ENCODE measurements at places on chromosomes 12 and 14.

GRCh38 chr14:97027256-97027999 lies 230.2 kb downstream of the VRK1 start:
- no peak for DNase-seq
- H3K36me3 ChIP-seq, result no peaks in the 10 kb centered on the region

DNA sequence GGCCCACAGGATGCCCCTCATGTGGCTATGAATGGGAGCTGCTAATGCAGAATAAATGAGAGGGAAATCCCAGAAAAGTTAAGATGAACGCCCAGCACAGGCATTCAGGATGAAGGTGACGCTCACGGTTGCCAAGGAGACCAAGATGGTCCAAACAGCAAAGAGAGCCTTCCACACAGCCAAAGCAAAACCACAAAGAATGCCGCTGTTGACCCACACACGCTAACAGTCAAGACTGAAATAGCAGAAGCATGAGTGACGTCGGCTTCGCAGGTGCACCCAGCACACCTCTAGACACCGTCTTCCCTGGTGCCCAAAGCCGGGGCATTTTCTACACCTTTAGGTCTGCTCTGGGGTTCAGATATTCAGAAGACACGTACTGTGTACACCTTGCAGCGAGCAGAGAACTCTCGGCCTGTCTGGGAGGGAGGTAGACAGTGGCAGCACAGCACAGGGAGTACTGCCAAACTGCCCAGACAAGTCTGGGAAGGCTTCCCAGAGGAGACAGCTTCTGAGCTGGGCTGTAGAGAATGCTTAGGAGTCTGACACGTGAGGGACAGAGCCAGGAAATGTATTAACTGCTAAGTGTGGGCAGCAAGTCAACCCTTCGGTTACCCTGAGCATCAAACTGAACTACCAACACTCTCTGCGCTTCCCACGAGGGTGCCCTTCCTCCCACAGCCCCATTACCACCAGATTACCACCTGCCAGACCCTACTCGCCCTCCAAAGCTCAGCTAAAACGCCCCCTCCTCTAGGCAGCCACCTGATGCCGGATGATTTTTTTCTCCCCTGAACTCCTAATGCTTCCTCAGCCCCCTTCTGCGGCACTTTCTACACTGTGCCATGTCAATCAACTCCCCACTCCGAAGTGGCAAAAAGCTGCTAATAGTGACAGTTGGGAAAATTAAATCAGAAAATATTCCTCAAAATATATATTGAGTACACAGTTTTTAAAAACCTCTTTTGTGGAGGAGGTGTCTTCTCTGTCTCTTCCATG lies 50.1 kb downstream of the CCDC88C start:
- H3K27me3 ChIP-seq, result no peaks in the 10 kb centered on the region
- DNase-seq, result no peak
- H3K4me1 ChIP-seq, result no peaks in the 10 kb centered on the region

DNA sequence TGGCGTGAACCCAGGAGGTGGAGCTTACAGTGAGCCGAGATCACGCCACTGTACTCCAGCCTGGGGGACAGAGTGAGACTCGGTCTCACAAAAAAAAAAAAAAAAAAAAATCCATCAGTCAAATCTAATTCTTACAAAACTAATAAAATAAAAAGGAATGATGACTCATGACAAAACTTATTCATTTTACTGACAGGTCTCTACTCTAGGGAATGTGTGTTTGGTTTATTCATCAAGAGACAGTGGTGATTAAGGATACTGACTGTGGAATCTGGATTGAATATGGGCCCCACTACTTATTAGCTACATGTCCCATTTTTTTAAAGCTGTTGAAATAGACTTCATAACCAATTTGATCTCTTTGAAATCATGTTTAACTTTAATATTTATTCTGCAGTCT lies 29.3 kb upstream of the GAS2L3 start:
- H3K4me1 ChIP-seq, result no peaks in the 10 kb centered on the region
- H3K4me3 ChIP-seq, result no peak overlapping the region
- no peaks in the 10 kb centered on the region for H3K27me3 ChIP-seq

- DNase-seq, result no peak
- no peaks in the 10 kb centered on the region for H3K4me1 ChIP-seq
- H3K36me3 ChIP-seq, result no peaks in the 10 kb centered on the region
- no peaks in the 10 kb centered on the region for H3K27me3 ChIP-seq
These were observed 97.2 kb downstream of the MGAT4C start for GRCh38 chr12:86158956-86159355.

- no peak overlapping the region for H3K4me3 ChIP-seq
- no peak overlapping the region for H3K27ac ChIP-seq
- no peak for DNase-seq
- H3K36me3 ChIP-seq, result no peaks in the 10 kb centered on the region
- no peaks in the 10 kb centered on the region for H3K27me3 ChIP-seq
These were observed 13.0 kb downstream of the PAPLN start for GRCh38 chr14:73250317-73250713.

DNA sequence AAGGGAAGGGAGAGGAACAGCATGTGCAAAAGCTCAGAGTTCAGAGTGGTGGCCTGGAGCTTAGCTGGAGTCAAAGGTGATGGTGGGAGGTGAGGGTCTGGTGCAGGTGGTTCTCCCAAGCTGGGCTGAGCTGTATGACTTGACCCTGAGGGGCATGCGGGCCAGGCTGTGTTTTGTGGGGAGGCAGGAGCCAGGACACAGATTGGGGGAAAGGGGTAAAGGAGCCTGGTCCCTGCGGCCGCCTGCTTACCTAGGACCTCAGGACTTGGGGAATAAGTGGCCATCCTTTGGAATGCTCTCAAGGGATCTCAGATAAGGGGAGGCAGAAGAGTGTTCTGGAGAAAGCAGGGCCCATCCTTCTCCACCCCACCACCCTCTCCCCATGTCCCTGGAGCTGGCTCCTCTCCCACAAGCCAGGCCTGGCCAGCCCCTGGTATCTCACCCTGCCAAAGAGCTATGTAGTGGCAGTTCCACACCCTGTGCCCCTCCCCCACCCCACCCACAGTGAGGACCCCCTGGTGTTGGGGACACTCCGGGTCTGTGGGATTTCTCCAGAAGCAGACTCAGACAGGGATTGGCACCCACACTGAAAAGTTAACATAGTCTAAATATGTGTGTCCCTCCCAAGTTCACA lies 19.9 kb upstream of the CEP170B start:
- H3K36me3 ChIP-seq, result no peaks in the 10 kb centered on the region
- peaks cover 7% of the 10 kb centered on the region for H3K4me1 ChIP-seq
- no peak overlapping the region for H3K4me3 ChIP-seq
- no peak for DNase-seq
- H3K27me3 ChIP-seq, result peaks cover 6% of the 10 kb centered on the region
- no peak overlapping the region for H3K27ac ChIP-seq

- no peaks in the 10 kb centered on the region for H3K36me3 ChIP-seq
- no peaks in the 10 kb centered on the region for H3K27me3 ChIP-seq
- no peaks in the 10 kb centered on the region for H3K4me1 ChIP-seq
- H3K4me3 ChIP-seq, result no peak overlapping the region
- no peak overlapping the region for H3K27ac ChIP-seq
These were observed 10.7 kb downstream of the MOAP1 start for GRCh38 chr14:93173943-93174395.

DNA sequence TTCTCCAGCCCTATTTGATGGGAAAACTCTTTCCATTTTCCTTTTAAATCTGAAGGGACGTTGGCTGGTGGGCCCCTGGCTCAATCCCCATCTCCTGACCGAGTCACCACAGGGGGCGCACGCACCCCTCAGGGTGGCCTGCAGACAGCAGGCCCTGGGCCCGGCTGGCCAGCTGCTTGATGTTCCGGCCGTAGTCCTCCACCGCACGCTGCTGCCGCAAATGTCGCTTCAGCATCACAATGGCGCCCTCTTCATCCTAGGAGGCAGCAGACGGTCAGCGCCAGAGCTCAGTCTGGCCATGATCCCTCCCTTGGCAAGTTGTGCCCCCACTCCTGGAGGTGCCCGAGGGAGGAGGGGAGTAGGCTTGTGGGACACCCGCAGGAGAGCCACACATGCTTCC lies 70.0 kb downstream of the PLEKHG3 start:
- H3K27ac ChIP-seq, result no peak overlapping the region
- DNase-seq, result no peak
- no peaks in the 10 kb centered on the region for H3K4me1 ChIP-seq
- no peaks in the 10 kb centered on the region for H3K27me3 ChIP-seq
- no peak overlapping the region for H3K4me3 ChIP-seq

GRCh38 chr12:53289891-53290290 lies 5.5 kb upstream of the PFDN5 start:
- no peaks in the 10 kb centered on the region for H3K27me3 ChIP-seq
- no peak overlapping the region for H3K27ac ChIP-seq
- peaks cover 3% of the 10 kb centered on the region for H3K4me1 ChIP-seq
- no peaks in the 10 kb centered on the region for H3K36me3 ChIP-seq

GRCh38 chr12:728781-729180 lies 23.6 kb upstream of the WNK1 start:
- H3K4me1 ChIP-seq, result peaks cover 6% of the 10 kb centered on the region
- H3K27me3 ChIP-seq, result no peaks in the 10 kb centered on the region
- H3K4me3 ChIP-seq, result no peak overlapping the region

- no peaks in the 10 kb centered on the region for H3K4me1 ChIP-seq
- DNase-seq, result no peak
- no peak overlapping the region for H3K27ac ChIP-seq
These were observed 717.5 kb downstream of the RERGL start for GRCh38 chr12:17372508-17372907.

- H3K4me1 ChIP-seq, result peaks cover 9% of the 10 kb centered on the region
- H3K27me3 ChIP-seq, result no peaks in the 10 kb centered on the region
- no peaks in the 10 kb centered on the region for H3K36me3 ChIP-seq
- no peak for DNase-seq
- H3K27ac ChIP-seq, result peak overlapping the region; percentile 55
- peak overlapping the region; percentile 3 for H3K4me3 ChIP-seq
These were observed 41.7 kb downstream of the TTLL5 start for GRCh38 chr14:75702616-75703261.

- H3K36me3 ChIP-seq, result peaks cover 24% of the 10 kb centered on the region
- DNase-seq, result no peak
- H3K27me3 ChIP-seq, result no peaks in the 10 kb centered on the region
- peaks cover 14% of the 10 kb centered on the region for H3K4me1 ChIP-seq
- peak overlapping the region; percentile 86 for H3K4me3 ChIP-seq
These were observed 1.6 kb downstream of the ZFC3H1 start for GRCh38 chr12:71661977-71662530.

GRCh38 chr14:100374876-100375265 lies 51.7 kb downstream of the SLC25A47 start:
- H3K4me3 ChIP-seq, result peak overlapping the region; percentile 85
- no peaks in the 10 kb centered on the region for H3K27me3 ChIP-seq
- no peaks in the 10 kb centered on the region for H3K36me3 ChIP-seq
- H3K4me1 ChIP-seq, result peaks cover 28% of the 10 kb centered on the region
- H3K27ac ChIP-seq, result peak overlapping the region; percentile 97

DNA sequence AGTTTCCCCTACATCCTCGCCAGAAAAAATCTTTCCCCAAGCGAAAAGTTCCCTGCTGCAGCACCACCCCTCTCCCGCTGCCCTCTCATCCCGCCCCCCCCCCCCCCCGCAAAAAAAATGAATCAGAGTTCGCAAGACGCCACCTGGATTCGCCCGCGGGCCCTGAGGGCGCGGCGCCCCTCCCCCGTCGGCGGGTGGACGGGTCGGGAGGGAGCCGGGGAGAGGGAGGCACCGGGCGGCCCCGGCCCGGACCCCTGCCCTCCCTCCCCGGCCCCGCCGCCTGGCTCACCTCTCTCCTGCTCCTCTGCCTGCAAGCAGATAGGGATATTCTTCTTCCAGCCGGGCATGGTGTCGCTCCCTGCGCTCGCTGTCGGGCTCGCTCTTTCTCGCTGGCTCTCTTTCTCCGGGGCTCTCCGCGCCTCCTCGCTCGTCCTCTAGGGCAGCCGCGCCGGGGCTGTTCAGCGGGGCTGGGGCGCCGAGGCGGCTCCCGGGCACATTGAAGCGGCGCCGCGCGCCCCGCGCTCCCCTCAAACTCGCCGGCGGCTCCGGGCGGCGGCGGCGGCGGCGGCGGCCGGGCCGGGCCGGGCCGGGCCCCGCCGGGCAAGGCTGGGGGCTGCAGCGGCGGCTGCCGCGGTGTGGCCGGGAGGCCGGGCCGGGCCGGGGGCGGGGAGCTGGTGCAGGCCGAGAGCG lies 200.3 kb upstream of the CAND1 start:
- no peak for DNase-seq
- no peaks in the 10 kb centered on the region for H3K36me3 ChIP-seq
- H3K27ac ChIP-seq, result no peak overlapping the region
- H3K4me3 ChIP-seq, result peak overlapping the region; percentile 77
- H3K4me1 ChIP-seq, result peaks cover 2% of the 10 kb centered on the region

- no peaks in the 10 kb centered on the region for H3K4me1 ChIP-seq
- no peak overlapping the region for H3K27ac ChIP-seq
- no peak overlapping the region for H3K4me3 ChIP-seq
- no peak for DNase-seq
- H3K27me3 ChIP-seq, result no peaks in the 10 kb centered on the region
These were observed 15.2 kb downstream of the GUCY2C start for GRCh38 chr12:14681190-14681589.

DNA sequence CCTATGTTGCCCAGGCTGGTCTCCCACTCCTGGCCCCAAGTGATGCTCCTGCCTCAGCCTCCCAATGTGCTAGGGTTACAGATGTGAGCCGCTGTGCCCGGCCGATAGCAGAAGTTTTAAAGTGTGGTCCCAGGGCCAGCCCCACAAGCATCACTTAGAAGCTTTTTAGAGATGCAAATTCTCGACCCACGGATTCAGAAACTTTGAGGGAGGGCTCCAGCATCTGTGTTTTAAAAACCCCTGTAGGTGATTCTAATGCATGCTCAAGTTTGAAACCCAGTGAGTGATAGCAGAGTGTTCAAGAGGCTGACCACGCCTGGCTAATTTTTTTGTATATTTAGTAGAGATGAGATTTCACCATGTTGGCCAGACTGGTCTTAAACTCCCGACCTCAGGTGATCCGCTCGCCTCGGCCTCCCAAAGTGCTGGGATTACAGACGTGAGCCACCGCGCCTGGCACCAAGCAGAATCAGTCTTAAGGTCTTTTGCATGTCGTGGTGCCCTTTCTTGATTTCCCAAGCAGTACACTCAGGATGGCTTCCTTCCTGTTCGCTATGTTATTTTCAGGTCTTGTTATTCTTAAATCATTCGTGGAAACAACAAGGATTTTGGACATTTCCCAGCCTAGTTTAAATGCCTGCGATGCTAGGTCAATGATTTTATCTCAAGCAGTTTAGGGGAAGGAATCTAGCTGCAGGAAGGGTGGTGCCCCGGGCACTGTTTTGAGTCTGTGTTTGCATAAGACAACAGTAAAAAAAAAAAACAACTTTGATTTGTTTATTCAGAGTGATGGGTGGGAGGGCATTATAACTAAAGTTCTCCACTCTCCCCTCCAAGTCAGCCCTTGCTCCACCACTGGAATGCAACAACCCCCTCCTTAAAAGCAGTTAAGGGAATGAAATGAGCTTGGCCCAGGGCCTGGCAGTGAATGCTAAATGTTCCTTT lies 9.2 kb upstream of the RILPL2 start:
- peak; percentile 28 for DNase-seq
- H3K4me3 ChIP-seq, result peak overlapping the region; percentile 40
- no peaks in the 10 kb centered on the region for H3K27me3 ChIP-seq

DNA sequence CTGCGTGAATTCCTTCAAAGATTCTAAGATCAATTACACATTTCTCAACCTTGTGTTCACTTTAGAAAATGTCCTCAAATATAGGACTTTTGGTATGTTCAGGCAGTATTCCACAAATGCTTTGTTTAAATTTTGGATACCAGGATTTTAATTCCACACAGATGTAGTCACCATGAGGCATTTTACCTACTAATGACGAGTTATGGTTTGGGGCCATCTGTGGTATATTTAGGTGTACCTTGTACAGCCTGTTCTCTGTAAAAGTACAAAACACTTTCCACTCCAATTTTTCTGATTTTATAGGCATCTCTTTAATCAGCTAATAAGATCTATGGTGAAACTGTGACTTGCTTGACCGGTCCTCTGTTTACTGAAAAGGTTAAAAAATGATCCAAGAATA lies 275.7 kb upstream of the PRICKLE1 start:
- no peak for DNase-seq
- no peaks in the 10 kb centered on the region for H3K36me3 ChIP-seq
- H3K27ac ChIP-seq, result no peak overlapping the region
- no peaks in the 10 kb centered on the region for H3K4me1 ChIP-seq
- no peaks in the 10 kb centered on the region for H3K27me3 ChIP-seq

All from thoracic aorta (tissue), 2 donors.